Mesendoderm (in vitro differentiated cells): ENCODE measurements at places on chromosomes 2 and 18.

DNA sequence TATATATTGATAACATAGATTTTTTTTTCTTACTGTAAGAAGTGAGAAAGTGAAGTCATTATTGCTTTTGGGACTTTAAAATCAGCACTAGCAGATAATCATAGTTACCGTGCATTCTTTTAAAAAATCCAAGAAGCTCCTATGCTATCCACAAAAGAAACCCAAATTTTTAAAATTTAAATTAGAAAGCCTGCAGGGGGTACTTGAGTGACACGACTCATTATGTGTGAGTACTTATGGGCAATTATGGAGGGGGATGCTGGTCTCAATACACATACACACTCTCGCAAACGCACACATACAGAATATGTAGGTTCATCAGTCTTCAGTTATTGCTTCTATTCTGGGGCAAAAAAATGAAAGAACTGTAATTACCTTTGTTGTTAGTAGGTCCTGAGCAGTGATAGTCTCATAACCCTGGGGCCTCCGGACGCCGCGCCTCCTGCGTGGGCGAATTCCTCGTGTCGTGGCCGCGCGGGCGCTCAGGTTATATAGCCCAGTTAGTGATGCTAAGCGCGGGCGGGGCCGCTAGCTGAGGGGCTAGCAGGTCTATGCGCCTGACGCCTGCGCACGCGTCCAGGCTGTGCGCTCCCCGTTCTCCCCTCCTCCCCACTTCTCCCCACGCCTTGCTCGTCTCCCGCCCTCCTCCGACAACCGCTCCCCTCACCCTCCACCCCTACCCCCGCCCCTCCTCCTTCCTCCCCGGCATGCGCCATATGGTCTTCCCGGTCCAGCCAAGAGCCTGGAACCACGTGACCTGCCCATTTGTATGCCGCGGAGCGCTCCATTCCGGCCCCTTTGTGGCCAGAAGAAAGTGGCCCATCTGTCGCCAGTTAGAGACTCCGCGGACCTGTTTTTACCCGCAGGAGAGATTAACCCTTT, at the start of gene NEUROD1:
Gene NEUROD1 (minus strand): TSS at position 463 of the 882 bp plus-strand sequence. CDS start 1,657 bp downstream, outside the sequence.
- peak; percentile 62 for DNase-seq
- no peak within 1 kb of the TSS for H3K27ac ChIP-seq
- no peaks in the 10 kb centered on the region for H3K36me3 ChIP-seq
- no peak within 1 kb of the TSS for H3K4me3 ChIP-seq
- H3K4me1 ChIP-seq, result no peaks in the 10 kb centered on the region

DNA sequence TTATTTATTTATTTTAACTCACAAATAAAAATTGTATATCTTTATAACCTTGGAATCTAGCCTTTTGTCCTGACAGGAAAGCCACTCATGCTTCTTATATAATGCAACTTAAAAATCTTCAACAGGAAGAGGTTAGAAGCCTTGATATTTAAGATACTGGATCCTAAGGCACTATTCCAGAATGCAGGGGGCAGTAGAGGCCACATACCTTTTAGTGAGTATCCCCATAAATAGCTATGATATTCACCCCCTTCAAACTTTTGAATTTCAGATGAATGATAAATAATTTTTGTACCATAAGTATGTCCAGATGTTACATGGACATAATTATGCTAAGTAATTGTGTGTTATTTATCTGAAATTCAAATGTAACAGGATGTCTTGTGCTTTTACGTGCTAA, 592.7 kb upstream of the VRK2 start:
- no peak overlapping the region for H3K4me3 ChIP-seq
- DNase-seq, result peak; percentile 23
- H3K4me1 ChIP-seq, result no peaks in the 10 kb centered on the region
- H3K27me3 ChIP-seq, result no peaks in the 10 kb centered on the region

DNA sequence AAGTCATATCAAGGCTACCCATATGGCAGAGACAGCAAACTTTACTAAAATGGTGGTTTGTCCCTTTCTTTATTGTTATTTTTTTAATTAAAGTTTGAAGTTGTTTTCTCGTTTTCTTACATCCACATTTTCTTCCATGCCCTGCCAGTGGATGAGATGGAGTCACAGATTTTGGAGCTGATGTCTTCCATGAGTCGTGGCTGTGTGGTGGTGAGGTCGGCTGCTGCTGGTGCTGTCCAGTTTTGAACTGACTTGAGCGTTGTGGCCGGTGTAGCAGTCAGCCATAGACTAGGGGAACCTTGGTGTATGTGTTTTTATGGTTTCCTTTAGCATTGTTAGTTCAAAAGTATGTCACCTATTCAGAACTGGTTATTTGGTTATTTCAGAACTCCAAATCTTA, 182.8 kb downstream of the SH3RF3 start:
- DNase-seq, result no peak
- no peaks in the 10 kb centered on the region for H3K27me3 ChIP-seq

DNA sequence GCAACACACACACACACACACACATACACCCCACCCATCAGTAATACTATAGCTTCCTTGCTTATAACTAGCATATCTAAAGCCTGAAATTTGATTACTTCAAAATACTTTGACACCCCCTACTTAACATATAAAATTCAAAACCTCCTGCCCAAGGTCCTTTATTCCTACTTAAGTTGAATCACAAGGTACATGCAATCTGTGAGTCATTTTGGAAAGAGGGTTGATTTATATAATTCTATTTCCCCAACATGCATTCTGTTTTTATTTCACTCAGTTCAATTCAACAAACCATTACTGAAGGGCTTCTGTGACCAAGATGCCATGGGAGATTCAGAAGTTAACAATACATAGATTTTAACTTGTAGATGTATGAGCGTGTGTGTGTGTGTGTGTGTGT, 420.7 kb downstream of the METTL4 start:
- no peaks in the 10 kb centered on the region for H3K36me3 ChIP-seq
- H3K27me3 ChIP-seq, result no peaks in the 10 kb centered on the region
- DNase-seq, result no peak
- H3K27ac ChIP-seq, result no peak overlapping the region
- H3K4me1 ChIP-seq, result no peaks in the 10 kb centered on the region

DNA sequence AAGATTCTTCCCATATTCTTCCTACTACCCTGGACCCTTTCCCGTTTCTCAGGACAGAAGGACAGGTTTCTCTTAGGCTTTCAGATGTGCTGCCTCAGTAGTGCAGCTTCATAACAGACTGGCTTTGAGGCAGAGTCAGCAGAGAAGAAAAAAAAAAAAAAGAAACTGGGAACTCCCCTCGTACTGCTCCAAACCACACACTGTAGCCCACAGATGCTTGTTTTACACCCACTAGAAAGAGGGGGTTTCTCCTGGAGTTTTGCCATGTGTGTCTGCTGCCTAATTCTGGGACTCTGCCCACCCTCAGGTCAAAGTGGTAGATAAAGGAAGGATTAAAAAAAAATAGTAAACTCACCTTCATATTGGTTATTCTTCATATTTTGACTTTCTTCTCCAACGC, 95.9 kb downstream of the NCOA1 start:
- DNase-seq, result no peak
- H3K27ac ChIP-seq, result no peak overlapping the region
- H3K4me1 ChIP-seq, result no peaks in the 10 kb centered on the region
- no peak overlapping the region for H3K4me3 ChIP-seq

GRCh38 chr2:225534697-225535096, 135.2 kb downstream of the NYAP2 start:
- DNase-seq, result no peak
- no peak overlapping the region for H3K4me3 ChIP-seq
- H3K4me1 ChIP-seq, result no peaks in the 10 kb centered on the region
- no peaks in the 10 kb centered on the region for H3K36me3 ChIP-seq
- no peak overlapping the region for H3K27ac ChIP-seq
- H3K27me3 ChIP-seq, result no peaks in the 10 kb centered on the region

DNA sequence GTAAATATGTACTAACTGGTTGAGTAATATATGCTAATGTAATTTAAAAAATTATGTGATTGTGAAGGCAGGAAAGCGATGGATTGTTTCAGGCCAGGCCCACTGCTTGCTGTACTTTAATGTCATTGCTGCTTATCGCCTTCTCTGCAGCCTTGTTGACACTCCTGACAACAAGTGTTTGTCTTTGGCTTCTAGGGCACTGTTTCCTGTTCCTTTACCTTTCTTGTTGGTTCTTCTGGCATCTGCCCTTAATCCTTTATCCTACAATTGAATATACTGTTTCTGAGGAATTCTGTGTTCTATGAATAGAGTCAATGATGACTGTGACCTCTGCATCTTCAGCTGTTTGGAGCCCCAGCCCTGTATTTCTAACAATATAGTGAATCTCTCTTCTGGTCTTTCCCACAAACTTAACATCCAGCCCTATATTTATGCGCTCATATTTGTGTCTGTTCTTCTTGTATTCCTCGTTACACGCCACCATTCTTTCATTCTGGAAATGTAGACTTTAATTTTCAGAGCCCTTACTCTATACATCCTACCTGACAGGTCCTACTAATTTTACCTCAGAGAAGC, 17.6 kb downstream of the ACSL3 start:
- peak; percentile 47 for DNase-seq
- H3K27ac ChIP-seq, result no peak overlapping the region
- H3K27me3 ChIP-seq, result no peaks in the 10 kb centered on the region
- H3K4me1 ChIP-seq, result peaks cover 3% of the 10 kb centered on the region

DNA sequence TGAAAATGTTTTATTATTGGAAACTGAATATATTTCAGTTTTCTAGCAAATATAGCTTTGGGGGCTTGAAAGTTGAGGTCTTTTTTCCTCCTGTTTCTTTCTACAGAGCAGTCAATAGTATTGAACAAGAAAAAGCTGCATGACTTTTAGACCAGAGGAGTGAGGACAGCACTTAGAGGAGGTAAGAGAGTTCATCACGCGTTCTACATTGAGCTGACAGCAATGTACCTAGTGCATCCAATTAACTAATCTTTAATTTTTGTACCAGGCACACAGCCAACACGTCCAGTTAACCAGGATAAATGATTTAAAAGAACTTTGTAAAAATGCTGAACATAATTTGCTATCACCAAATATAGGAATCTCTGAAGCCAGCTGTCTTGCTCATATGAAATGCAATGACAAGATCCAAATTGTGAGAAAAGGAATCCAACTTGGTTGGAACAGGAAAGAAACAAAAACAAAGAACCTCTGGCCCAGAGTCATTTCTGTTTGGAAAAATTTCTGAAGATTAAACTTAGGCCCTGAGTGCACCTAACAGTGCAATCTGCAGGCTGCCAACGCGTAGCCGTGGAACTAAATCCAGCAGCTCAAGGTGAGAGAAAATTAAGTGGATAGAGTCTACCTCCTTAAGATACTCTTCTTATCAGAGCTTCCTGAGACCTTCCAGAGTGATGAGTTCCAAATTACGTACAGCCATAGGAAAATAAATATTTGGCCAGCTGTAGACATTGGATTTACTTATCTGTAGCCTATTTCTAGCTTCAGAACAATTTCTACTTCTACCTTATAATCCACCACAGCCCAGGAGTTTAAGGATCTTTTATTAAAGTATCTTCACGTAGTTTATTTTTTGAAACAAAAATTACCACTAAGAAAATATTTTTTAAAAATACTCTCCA, 20.6 kb upstream of the SPTBN1 start:
- H3K4me1 ChIP-seq, result no peaks in the 10 kb centered on the region
- no peak overlapping the region for H3K4me3 ChIP-seq
- H3K36me3 ChIP-seq, result no peaks in the 10 kb centered on the region
